ENCODE measurements at places on chromosomes 3 and 15.

GRCh38 chr3:152353578-152353977 is 84.8 kb downstream of the MBNL1 start:
- no peak for DNase-seq

GRCh38 chr15:59941612-59942011 is 62.5 kb upstream of the FOXB1 start:
- DNase-seq, result no peak

DNA sequence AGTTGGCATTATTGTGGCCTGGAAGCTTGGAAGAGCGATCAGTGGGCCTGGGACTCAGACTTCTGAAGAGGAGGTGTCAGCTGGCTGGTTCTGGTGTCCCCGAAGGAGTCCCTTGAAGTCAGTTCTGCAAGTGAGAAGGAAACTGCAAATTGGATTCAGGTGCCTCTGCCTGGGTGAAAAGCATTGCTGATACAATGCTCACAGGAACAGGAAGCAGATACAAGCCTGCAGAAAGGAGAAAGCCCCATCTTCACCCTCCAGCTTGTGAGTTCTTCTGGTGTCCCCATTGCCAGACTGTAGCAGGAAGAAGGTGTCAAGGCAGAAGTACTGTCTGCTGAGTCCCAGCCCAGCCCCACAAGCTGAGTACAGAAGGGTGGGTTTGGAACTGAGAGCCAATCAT is 271.3 kb downstream of the PLOD2 start:
- DNase-seq, result no peak

DNA sequence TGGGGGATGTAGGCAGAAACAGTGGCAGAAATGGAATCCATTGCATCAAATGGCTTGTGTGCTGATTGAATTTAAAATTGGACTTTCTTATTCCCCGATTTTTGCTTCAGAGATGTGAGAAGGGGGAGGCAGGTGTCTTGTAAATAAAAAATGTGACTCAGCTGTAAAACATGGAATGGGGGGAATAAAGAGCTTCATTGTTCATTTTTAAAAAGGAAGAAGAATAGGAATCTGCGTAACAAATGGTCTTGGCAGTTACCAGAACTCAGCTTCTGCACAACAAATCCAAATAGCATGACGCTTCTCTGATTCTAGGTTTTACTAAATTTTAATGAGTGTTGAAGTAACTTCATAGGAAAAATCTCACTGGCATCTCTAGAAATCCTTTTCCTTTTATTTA is 323.9 kb upstream of the GBE1 start:
- DNase-seq, result no peak

DNA sequence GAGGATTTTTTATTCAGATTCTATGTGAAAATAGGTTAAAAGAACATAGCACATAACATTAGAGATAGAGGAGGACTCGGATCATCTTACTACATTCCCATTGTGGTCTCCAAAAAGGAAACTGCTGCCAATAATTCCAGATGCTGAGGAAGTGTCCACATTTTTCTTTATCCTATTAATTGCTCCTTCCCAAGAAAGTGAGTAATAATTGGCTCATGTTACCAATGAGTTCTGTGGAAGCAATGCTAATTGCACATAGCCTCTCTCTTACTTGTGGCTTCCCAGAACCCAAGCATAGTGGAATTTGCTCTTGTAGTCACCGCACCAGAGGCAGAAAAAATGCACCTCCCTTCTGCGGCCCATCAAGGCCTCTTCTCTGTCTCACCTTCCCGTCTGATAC is 208.4 kb downstream of the PLOD2 start:
- DNase-seq, result no peak

DNA sequence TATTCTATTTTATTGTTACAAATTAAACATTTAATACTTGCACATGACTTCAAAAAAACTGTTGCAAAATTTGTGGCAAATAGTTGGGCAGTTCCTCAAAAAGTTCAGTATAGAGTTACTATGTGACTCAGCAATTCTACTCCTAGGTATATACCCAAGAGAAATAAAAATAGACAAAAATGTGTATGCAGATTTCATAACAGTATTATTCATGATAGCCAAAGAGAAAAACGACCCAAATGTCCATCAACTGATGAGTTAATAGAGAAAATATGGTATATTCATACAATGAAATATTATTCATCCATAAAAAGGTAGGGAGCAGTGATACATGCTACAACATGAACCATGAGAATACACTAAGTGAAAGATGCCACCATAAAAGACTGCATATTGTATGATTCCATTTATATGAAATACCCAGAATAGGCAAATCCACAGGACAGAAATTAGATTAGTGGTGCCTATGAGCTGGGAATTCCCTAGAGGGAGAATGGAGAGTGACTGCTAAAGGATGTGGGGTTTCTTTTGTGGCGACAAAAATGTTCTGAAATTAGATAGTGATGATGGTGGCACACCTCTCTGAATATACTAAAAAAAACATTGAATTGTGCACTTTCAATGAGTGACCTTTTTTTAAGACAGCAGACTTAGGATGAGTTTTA is 31.6 kb upstream of the CLASP2 start:
- no peak for DNase-seq

DNA sequence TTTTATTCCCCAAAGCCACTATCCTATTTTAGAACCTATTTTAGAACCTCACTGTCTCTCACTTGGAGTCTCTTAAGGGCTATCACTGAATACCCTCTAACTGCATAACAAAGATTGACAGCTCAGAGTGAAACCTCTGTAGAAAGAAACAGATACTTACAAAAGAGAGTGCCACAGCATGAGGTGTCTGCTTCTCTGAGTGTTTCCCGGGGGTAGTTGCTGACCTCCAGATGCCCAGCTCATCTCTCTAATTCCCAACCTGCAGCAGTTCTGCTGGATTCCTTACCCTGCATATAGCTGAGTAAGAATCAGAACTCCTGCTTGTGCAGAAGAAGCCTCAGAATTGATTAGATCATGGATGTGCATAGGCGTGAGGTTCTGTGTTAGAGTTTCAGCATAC is 34.5 kb downstream of the P3H2 start:
- DNase-seq, result no peak

DNA sequence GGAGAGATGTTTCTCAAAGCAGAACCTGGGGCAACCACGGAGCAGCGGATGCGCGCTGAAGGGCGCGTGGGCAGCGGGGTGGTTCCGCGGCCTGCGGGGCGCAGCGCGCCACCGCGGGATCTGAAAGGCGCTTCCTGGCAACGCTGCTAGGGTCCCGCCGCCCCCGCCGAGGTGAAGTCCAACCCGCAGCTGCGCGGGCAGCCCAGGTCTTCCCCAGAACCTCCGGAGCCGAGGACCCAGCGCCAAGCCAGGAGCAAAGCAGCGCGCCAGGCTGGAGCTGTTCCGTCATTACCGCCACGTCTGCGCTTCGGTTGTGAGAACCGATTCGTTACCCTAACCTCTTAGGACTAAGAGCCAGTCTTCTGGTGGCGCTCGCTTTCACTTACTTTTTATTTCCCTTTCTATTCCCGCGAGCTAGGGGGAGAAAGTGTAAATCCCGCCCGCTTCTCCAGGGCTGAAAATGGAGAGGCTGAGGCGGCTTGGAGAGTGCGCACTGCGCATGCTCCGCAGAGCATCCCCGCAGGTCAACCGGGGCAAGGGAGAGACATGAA is 3.2 kb upstream of the GABRG3 start:
- no peak for DNase-seq

DNA sequence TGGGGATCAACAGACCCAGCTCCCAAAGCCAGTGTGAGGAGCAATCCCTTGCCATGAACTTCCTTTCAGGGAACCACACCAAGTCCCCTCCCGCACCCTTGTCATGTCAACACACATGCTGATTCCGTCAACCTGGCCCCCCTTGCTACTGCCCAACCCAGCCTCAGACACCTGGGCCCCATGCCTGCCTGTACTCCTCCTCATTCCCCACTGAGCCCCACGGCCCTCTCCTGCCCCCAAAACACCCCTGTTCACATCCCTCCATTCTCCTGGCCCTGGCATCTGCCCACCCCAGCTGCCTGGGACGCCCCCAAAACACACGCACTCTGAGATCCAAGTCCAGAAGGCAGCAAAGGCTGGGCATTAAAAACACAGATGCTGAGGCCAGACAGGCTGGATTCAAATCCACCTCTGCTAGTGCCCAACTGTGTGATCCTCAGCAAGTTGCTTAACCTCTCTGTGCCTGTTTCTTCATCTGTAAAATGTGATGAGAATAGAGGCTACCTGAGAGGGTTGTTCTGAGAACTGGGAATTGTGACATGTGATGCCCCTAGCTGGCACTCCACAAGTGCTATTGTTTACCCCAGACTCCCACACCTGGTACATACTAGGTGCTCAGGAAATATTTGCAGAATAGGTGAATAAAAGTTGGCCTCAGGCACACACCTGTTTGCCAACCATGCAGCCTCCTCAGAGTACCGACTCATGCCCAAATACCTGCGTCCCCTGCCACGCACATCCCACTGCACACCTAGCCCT is 2.3 kb downstream of the PLXND1 start:
- no peak for DNase-seq

GRCh38 chr3:24300949-24301348 is 193.7 kb downstream of the THRB start:
- no peak for DNase-seq

DNA sequence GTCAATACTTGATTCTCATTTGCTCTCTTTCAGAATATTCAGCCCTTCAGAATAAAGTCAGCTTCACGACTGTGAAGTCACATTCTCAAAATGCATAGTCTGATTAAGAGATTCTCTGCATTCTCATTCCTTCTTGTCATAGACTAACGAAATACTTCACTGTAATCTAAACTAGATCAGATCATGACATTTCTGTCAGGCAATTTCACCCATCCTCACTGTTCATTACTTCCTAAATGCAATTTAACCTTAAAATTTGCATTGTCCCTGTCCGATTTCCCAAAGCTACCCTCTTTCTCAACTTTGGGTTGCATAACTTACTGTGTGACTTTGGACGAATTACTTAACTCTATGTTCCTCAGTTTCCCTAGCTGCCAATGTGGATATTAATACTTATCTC is 6.2 kb downstream of the RPL22L1 start:
- DNase-seq, result no peak

DNA sequence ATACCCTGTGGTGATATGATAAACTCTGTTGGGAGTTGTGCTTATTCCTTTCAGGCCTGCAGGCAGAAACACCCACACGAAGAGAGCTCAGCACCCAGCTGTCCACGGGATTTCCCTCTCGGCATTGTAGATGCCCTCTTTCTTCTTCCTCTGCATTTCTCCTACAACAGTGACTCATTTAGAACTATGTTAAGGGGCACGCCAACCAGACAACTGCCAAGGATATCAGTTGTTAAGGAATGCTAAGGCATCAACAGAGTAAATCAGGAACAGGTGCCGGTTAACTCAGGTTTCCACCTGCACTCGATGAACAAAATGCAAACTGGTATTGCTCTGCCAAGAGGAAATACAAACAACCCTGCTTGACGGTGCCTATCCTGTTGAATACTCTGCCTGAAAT is 270.0 kb upstream of the PEX5L start:
- DNase-seq, result no peak

DNA sequence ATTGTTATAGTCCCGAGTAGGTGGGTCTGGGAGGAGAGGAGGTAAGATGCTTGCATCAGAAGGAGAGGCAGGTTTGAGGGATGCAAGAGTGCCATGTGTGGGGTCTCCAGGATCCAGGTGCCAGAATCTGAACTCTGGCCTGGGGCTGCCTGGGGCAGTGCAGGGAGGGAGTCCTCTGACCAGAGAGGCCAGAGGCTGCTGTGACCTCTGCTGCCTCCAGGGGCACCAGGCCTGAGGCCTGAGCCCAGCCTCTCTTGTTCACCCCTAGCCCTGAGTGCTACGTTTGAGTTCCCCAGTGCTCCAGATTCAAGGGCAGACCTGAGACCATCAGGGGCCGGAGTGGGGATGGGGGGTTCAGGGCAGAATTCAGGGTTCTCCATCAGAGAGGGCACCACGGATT is 7.4 kb downstream of the SLC38A3 start:
- DNase-seq, result no peak

GRCh38 chr15:52028431-52029093 is 9.5 kb downstream of the MAPK6 start:
- no peak for DNase-seq

DNA sequence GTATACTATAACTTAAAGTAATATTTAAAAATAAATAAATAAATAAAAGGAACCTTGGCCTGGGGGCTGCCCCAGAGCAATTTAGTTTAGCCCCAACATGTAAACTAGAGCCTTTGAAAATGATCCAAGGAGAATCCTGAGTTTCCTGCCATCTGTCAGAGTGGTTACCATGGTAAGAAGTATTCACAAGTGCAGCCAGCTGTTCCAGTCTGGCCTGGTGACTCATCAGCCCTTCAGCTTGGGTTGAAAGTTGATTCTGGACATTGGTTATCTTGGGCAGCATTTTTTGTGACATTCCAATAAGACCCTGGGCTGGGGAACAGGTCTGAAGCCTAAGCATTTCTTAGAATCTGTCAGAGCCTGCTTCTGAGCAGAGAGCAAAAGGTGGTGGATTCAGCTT is 72.7 kb upstream of the LRTM1 start:
- no peak for DNase-seq

DNA sequence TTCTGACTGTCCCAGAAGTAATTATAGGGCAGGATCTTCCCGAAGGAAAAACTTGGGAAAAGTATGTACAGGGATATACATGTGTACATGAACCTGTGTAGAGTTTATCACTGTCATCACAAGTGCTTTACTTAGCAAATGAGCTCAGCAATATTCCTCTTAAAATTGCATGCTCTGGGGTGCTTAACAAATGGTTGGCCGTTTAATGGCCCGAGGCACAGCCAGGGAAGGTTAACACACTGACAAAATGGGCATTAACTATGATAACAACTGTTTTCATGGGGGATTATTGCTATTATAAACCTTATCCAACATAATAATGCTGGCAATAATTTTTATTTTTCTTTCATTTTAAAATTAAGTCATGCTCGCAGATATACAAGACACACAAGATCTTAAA is 459.3 kb downstream of the TUSC7 start:
- DNase-seq, result no peak

DNA sequence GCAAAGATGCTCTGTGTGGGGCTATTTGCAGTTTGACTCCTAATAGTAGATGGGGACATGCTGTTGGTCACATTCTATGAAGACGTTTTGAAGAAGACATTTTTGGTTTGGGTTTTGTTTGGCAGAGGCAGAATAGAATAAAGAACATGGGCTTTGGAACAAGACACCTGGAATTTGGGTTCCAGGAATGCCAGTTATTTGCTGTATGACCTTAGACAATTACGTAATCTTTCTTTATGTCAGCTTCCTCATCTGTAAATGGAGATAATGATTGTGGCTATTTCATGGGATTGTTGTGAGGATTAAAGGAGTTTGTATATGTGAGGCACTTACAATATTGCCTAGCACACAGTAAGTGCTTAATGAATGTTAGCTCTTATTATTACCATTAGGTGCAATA is 91.6 kb downstream of the MESD start:
- DNase-seq, result no peak

- DNase-seq, result no peak
Measured at GRCh38 chr3:185401319-185401955, 38.5 kb downstream of the MAP3K13 start.

- no peak for DNase-seq
Measured at GRCh38 chr3:141825216-141826011, 51.0 kb upstream of the ATP1B3 start.

- no peak for DNase-seq
Measured at GRCh38 chr15:31782951-31783350, 247.4 kb upstream of the CHRNA7 start.
